T-helper 9 cell (primary cell): ENCODE measurements at places on chromosomes 11 and 22.

DNA sequence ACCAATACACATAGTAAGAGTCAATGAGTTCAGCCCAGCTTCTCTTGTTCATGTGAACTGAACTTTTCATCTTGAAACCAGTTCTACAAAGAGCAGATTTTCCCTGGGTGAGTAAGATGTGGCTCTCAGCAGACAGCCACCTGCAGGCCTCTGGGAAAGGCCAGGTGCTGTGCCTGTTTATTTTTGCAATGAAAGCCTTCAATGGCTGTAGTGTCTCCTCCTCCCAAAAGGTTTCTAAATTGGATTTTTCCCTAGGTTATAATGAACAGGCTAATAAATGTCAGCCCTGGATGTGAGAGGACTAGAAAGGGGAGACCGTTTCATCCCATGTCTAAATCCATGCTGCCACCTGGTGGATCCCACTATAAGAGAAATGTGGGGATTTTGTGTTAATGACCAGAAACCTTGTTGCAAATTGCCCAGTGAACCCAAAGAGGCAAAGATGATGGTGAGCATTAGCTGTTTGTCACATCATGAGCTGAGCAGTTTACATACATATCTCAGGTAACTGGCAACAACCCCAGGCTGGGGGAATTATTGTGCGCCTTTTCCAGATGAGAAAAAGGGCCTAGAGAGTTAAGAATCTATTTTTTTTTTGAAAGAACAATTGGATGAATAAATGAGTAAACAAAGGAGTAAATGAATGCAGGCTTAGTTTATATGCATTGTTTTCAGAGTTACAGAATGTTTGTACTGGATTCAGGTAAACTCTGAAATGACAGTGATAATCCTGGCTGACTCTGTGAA, 12.7 kb downstream of the C11orf91 start:
- no peak for DNase-seq

- DNase-seq = no peak
These were observed 14.4 kb upstream of the SERPINH1 start for GRCh38 chr11:75547617-75548058.

GRCh38 chr11:120601536-120601935, 90.0 kb downstream of the GRIK4 start:
- no peak for DNase-seq

DNA sequence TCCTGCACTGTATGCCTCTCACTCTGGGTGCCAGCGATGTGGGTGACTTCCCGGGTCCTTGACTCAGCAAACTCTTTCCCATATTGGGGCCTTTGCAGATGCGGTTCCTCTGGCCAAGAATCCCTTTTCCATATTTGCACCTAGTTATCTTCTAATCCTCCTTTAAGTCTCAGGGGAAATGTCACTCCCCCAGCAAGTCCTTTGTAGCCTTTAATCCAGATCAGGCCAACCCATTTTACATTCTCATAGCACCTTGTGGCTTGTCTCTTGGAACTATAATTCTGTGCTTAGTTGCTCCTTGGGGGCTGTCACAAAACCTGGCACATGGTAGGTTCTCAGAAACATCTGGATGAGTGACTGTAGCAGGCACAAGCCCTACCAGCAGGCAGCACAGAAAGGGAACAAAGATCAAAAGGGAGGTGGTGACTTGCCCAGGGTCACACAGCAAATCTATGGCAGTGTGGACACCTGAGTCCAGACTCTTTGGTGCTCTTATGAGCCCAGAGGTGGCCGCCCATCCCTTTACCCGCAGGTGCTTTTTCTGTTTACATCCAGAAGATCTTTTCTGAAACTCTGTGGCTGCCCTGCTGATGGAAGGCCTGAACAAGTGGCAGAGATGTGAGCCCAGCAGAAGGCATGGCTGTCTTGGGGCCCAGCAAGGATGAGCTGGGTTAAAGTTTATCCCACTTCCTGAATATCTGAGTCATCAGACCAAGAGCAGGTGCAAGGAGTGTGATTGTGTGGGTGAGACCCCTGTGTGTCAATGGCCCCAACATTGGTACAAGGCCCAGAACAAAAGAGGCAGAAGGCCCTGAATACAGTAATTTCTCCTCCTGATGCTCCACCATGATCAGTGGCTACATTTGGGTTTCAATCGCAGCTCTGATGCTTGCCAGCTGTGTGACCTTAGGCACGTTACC, 78.6 kb upstream of the GRK3 start:
- DNase-seq = no peak

- DNase-seq = no peak
These were observed 21.8 kb downstream of the PIK3C2A start for GRCh38 chr11:17185938-17186337.

- no peak for DNase-seq
These were observed 356.2 kb downstream of the METTL15 start for GRCh38 chr11:28464252-28464867.

GRCh38 chr11:57213342-57214097, 23.5 kb downstream of the APLNR start:
- no peak for DNase-seq

GRCh38 chr22:46914916-46915894, 152.8 kb downstream of the TBC1D22A start:
- DNase-seq = no peak

DNA sequence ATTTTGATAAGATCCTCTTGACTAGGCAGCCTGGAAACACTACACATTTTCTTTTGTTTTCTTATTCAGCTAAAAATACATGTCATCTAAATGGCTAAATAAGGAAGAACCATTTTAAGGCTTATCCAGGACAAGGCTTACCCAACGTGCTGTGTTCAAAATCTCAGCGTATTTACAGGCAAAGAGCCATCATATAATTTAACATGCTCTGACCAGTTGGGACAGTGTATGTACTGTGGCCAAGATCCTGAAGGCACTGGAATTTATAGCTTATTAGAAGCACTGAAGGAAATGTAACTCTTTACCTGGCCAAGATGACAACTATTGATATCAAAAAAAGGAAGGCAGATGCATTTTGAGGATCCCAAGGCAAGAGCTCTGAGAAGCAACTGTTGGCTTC, 71.1 kb downstream of the PPFIBP2 start:
- DNase-seq = no peak

GRCh38 chr11:76802621-76803020, 19.5 kb downstream of the TSKU start:
- no peak for DNase-seq

DNA sequence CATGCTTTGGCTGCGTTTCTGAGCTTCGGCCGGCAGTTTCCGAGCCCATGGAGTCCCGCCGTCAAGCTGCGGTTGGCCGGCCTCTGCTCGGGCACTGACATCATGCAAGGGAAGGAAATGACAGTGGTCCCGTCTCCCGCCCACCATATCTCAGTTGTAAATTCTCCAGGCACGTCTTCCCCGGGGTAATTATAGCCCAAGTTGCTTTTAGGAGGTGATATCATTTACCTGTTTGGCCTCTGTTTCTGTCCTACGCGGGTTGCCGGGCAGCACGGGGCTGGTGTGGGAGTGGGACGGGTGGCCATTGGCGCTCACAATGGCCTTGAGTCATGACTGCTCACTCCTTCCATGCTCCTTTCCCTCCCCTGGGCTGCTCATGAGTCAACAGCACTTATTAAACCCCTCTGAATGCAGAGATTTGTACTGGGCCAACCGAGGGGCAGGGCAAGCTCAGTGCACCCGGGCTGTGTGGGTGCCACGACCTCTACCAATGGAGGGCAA, 4.2 kb upstream of the ANO1 start:
- DNase-seq = no peak
